NCI-H2081 treated with DMSO at 0.1 percent for 48 hours (cell line): ENCODE measurements at places on chromosomes 4 and X.

GRCh38 chr4:16636304-16636703 lies 262.1 kb downstream of the LDB2 start:
- DNase-seq, result no peak

- no peak for DNase-seq
Measured at GRCh38 chrX:129318375-129318774, 204.9 kb downstream of the SMARCA1 start.

- no peak for DNase-seq
Measured at GRCh38 chr4:69731241-69731640, 29.2 kb downstream of the SULT1B1 start.

DNA sequence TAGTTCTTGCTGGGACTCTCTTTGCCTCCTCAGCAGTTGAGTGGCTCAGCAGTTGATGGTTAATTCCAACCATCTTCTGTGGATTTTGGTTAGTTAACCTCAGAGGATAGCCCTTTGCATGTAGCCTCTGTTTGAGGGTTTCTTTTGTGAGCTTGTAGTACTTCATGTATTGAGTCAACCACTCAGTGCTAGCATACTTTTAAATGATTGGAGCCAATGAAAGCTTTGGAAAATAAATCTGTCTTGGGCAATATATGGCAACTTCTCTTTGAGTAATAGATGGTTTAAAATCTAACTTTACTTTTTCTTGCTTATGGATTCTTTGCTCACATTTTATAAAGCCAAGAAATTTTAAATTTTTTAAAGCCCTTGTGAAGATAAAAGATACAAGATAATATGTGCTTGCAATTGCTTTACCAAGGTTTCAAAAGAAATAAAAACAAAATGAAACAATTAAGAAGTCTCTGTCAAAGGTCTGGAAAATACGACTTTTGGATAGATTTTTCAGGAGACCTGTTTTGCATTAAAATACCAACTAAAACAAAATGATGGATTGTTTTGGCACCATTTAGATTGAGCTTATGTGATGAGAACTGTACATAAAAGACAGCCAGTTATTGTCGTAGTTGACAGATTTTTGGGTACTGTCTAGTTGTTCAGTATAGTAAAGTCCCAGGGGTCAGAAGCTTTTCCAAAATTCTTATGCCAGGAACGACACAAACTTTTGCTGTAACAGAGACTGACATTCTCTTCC lies 181.9 kb downstream of the SPRY1 start:
- no peak for DNase-seq

DNA sequence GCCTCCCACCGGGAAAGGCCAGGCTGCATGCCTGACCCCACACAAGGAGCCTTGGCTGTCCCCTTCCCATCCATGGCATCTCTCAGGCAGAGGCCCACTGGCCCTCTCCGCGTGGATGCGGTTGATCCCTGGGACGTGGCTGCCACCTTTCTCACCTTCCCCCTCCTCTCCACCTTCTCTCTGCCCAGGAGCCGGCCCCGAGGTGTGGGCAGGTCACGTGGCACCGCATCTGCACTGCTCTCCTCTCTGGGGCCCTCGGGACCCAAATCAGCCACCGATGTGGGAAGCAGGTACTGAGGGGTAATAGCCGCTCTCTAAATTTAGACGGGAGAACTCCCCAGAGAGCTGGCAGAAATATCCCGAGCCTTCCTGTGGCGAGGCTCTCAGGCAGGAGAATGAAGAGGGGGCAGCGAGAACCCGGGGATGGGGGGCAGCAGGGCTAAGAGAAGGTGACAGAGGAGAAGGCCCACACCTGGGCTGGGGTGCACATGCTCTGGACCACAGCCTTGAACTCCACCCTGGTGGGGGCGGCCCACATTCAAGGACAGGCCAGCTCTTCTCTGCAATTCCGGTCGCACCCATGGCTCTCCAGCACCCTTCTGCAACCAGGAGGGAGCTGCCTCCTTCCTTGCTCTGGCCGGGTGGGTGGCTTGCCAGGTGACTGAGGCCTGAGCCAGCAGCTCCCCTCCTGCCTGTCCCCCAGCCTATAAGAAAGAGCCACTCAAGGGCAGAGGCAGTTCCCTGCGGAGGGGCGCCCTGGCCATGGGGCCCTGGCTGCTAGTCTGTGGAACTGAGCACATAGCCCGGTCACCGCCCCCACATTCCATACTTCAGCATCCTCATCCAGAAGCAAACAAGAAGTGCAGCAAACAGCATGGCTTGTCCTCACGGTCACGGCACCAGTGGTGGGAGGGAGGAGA lies 9.6 kb upstream of the DUSP9 start:
- DNase-seq, result no peak

GRCh38 chrX:138886769-138887168 lies 175.3 kb upstream of the FGF13 start:
- no peak for DNase-seq

- DNase-seq, result no peak
Measured at GRCh38 chr4:55216863-55217635, 91.7 kb upstream of the KDR start.

DNA sequence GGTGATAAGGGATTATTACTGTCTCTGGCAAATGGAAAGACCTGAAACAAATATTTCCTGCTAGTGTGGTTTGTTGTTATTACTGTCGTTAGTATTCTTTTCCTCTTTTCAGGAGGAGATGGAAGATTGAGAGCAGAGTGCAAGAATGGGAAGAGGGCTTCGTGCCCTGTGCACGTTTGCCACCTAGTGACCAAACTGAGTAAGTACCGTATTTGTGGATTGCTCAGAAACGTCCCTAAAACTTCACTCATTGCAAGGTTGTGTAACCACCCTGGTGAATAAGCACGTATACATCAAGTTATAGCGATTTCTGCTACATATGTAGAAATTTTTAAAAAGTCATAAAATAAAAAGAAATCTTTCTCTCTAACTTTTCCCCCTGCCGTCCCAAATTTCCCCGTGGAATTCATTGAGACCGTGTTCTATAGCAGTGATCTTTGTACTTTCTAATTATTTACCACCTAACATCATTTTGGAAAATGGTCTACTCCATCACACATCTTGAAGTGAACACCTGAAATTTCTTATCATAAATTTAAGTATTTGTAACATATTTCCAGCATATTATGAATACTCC lies 24.3 kb downstream of the LINC00632 start:
- no peak for DNase-seq

DNA sequence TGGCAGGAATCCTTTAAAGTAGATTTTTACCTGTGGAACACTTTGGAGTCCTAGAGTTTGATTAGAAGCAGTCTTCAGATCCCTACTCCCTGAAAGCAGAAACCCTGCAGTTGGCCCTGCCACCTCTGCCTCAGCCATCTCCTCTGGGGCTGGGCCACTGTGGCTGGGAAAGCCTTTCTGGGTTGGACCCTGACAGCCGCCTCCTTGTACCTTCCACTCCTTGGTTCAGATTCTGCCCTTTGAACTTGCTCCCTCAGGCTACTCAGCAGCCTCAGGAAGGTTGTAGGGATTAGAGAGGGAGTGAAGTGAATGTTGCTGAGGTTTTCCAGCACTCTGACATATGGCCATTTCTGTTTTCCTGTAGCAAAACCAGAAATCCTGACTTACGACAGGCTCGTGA lies 65.5 kb downstream of the KIT start:
- DNase-seq, result no peak

GRCh38 chr4:31071508-31072486 lies 351.6 kb downstream of the PCDH7 start:
- DNase-seq, result no peak

DNA sequence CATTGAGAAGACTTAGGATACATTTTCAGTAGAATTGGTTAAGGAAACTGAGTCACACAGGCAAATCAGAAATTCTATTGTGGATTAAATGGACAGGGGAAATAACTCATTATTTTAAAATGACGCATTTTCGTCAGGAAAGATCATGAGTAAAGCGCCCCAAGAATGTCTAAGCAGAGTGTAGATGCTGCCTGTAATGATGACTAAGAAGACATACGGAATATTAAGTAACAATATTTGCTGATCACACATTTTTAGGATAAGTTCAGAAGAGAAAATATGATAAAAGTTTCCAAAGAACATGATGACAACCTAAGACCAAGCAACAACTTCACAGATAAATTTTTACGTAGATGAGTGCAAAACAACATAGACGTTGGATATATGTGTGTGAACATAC lies 596.3 kb upstream of the TENM3 start:
- DNase-seq, result no peak
